ENCODE measurements at places on chromosomes 16 and 17. TPM values are rescaled to one million over a fixed set of nuclear protein-coding genes. Genes with fewer than 3 reads are reported as not detected.

The DNAH3 gene
- total RNA-seq: under 0.01 TPM

The C1QTNF8 gene
- not detected for total RNA-seq

The AGRP gene
- not detected for total RNA-seq

The STH gene
- not detected for total RNA-seq

The CLDN6 gene
- total RNA-seq: not detected

The SLC52A1 gene
- 0.69 TPM for total RNA-seq

The C16orf96 gene
- total RNA-seq: 0.05 TPM

The UMOD gene
- total RNA-seq: not detected

The CSH1 gene
- not detected for total RNA-seq

The MCRIP1 gene
- total RNA-seq: 88.9 TPM

The ALOX15B gene
- not detected for total RNA-seq

The CD300H gene
- total RNA-seq: not detected

The CDT1 gene
- total RNA-seq: 14.2 TPM

The UBTF gene
- total RNA-seq: 50.5 TPM

The HS3ST6 gene
- not detected for total RNA-seq

The HSPB9 gene
- total RNA-seq: not detected

The CCR7 gene
- total RNA-seq: not detected

The MIEN1 gene
- 77.2 TPM for total RNA-seq

The KREMEN2 gene
- total RNA-seq: not detected

The DPEP2 gene
- total RNA-seq: not detected

The KRT40 gene
- total RNA-seq: not detected

The CNTNAP1 gene
- 40.8 TPM for total RNA-seq

The ITGAL gene
- 0.05 TPM for total RNA-seq

The HOXB9 gene
- 10.6 TPM for total RNA-seq

The SDR42E2 gene
- not detected for total RNA-seq

The KLHL10 gene
- not detected for total RNA-seq

The DPEP3 gene
- not detected for total RNA-seq

The SLC13A2 gene
- total RNA-seq: not detected

All from mammary microvascular endothelial cell (primary cell).